T-cell (primary cell): ENCODE measurements at places on chromosomes 7 and 10. TPM values are rescaled to one million over a fixed set of nuclear protein-coding genes. Genes with fewer than 3 reads are reported as not detected.

GLI3 gene
- total RNA-seq: not detected

DNA sequence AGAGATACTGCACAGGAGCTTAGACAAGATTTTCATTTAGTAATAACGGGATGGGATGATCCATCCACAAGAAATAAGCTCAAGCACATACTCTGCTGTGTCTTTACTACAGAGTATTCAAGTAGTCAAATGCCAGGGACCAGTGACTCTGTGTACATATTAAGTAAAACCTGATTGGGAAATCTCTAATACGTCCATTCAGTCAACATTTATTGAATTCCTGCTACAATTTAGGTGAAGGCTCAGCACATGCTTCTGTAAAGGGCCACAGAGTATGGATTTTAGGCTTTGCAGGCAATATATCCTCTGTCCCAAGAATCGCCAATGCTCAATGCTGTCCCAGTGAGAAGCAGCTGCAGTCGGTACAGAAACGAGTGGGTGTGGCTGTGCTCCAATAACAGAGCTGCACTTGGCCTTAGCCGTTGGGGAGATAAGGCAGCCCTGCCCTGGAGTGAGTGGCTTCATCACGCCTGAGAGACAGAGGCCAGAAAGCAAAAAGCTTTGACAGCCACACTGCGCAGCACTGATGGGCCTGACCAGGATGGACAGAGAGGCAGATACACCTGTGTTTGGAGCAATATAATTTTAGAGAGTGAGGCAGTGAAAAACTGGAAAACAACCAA, 186.8 kb downstream of the PARD3 start:
- H3K4me1 ChIP-seq: no peaks in the 10 kb centered on the region
- H3K27ac ChIP-seq: no peak overlapping the region
- H3K36me3 ChIP-seq: no peaks in the 10 kb centered on the region

GRCh38 chr7:27745064-27745583, 5.2 kb downstream of the TAX1BP1 start:
- peaks cover 13% of the 10 kb centered on the region for H3K36me3 ChIP-seq
- no peak overlapping the region for H3K27ac ChIP-seq
- no peak overlapping the region for H3K4me3 ChIP-seq
- no peak for DNase-seq
- peaks cover 8% of the 10 kb centered on the region for H3K4me1 ChIP-seq

- H3K36me3 ChIP-seq: no peaks in the 10 kb centered on the region
- no peaks in the 10 kb centered on the region for H3K27me3 ChIP-seq
- no peak overlapping the region for H3K27ac ChIP-seq
Measured at GRCh38 chr10:98062424-98062823, 32.0 kb upstream of the CRTAC1 start.

DNA sequence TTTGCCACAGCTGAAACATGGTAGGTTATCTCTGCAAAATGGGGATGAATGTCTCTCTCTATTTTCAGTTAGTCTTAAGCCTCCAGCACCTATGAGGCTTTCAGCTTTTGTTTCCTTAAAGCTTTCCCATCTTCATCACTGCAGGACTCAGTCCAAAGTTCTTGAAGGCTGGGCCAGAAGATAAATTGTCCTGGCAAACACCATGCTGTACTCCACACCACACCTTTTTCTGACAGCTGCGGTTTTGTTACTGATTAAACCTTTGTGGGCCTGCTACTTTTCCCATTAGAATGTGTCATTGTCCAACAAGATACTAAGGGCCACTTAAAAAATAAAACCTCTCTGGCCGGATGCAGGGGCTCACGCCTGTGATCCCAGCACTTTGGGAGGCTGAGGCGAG, 87.2 kb upstream of the A1CF start:
- H3K4me3 ChIP-seq: no peak overlapping the region
- H3K36me3 ChIP-seq: no peaks in the 10 kb centered on the region
- peaks cover 2% of the 10 kb centered on the region for H3K27me3 ChIP-seq
